Neural crest cell (in vitro differentiated cells): ENCODE measurements at places on chromosomes 6 and 20. TPM values are rescaled to one million over a fixed set of nuclear protein-coding genes. Genes with fewer than 3 reads are reported as not detected.
A peak's percentile ranks its signal among the peaks of the same experiment; 100 is the strongest.

Gene OOEP
- total RNA-seq: not detected in 2 replicates

Gene PEX3
- 12.1 and 12.6 TPM in 2 replicates for total RNA-seq

Gene EIF2S2
- 106 and 111 TPM in 2 replicates for total RNA-seq

Gene RTF2
- 70.7 and 75.3 TPM in 2 replicates for total RNA-seq

Gene GCM1
- 0.16 TPM in 1 of 2 replicates, not detected in the other for total RNA-seq

Gene SH3BGRL2
- 11.1 and 11.8 TPM in 2 replicates for total RNA-seq

Gene PRELID3B
- total RNA-seq: 45.3 and 53.6 TPM in 2 replicates

- H3K27ac ChIP-seq: no peak overlapping the region
- no peak for DNase-seq
- H3K4me1 ChIP-seq: peaks cover 20% of the 10 kb centered on the region
- H3K36me3 ChIP-seq: no peaks in the 10 kb centered on the region
- peak overlapping the region; percentile 86 for H3K4me3 ChIP-seq
These were observed 2.2 kb downstream of the INSM1 start for GRCh38 chr20:20370094-20370575.

DNA sequence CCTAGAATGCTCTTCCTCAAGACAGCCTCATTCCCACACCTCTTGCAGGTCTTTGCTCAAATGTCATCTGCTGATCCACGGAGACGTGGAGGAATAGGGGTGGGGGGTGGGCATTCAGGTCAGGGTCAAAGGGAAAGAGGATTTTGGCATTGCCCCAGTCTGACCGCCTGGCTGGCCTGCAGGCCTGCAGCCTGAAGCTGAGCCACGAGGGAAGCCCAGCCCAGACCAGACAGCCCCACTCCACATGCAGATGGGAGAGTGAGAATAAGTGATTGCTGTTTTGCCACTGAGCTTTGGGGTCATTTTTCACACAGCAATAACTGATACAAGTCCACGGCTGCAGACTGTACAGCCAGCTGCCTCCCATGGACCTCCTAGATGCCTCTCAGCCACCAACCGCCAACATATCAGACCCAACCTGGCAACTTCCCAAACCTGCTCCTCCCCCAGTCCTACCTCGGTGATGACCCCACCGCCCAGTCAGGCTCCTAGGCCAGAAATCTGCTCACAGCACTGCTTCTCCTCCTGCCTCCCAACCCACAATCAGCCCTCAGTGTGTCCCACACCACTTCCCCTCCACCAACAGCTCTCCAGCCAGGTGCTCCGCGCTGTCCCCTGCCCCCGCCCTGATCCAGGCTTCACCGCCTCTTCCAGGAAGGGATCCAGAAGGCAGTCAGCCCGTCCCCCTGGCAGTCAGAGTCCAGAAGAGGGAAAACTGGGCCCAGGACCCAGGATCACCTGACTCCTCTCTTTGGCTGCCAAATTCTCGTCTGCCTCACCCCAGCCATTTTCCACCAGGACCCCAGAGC lies 14.0 kb downstream of the KIAA1755 start:
- DNase-seq: no peak
- H3K4me1 ChIP-seq: peaks cover 14% of the 10 kb centered on the region
- H3K27me3 ChIP-seq: no peaks in the 10 kb centered on the region
- no peak overlapping the region for H3K27ac ChIP-seq

DNA sequence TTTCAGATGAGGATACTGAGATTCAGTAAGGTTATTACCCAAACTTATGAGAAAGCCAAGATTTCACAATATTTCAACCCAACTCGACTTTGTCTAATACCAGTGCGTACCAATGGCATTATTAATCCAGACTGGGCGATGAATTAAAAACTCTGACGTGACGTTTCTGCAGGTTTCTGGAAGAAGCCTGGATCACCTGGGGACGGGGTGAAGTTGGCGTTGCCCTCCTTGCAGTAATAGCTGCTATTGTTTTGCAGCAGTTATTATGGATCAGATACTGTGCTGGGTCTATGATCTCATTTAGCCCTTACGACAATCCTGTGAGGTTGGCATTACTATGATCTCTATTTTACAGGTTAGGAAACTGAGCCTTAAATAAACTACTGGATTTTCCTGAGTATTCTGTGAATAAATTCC lies 569 bp upstream of the CDC5L start:
- H3K4me1 ChIP-seq: peaks cover 38% of the 10 kb centered on the region
- H3K27me3 ChIP-seq: no peaks in the 10 kb centered on the region
- H3K4me3 ChIP-seq: peak overlapping the region; percentile 93
- DNase-seq: no peak
- H3K27ac ChIP-seq: peak overlapping the region; percentile 98

GRCh38 chr6:35739645-35740524 lies 3.1 kb downstream of the ARMC12 start:
- H3K27me3 ChIP-seq: no peaks in the 10 kb centered on the region
- peak overlapping the region; percentile 43 for H3K4me3 ChIP-seq
- no peaks in the 10 kb centered on the region for H3K36me3 ChIP-seq

- H3K27me3 ChIP-seq: no peaks in the 10 kb centered on the region
- no peaks in the 10 kb centered on the region for H3K36me3 ChIP-seq
- peaks cover 9% of the 10 kb centered on the region for H3K4me1 ChIP-seq
- H3K27ac ChIP-seq: no peak overlapping the region
- no peak for DNase-seq
These were observed 47.9 kb downstream of the FKBP1C start for GRCh38 chr6:63259153-63259552.

DNA sequence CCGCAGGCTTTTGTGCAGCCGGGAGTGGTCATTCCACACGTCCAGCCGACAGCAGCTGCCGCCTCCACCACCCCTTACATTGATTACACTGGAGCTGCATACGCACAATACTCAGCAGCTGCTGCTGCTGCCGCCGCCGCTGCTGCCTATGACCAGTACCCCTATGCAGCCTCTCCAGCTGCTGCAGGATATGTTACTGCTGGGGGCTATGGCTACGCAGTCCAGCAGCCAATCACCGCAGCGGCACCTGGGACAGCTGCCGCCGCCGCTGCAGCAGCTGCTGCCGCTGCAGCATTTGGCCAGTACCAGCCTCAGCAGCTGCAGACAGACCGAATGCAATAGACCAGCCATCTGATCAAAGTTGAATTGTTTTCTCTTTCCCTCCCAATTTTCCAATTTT lies 10.6 kb downstream of the RBM24 start:
- peaks cover 5% of the 10 kb centered on the region for H3K27me3 ChIP-seq
- H3K4me1 ChIP-seq: peaks cover 12% of the 10 kb centered on the region
- H3K36me3 ChIP-seq: peaks cover 2% of the 10 kb centered on the region
- no peak overlapping the region for H3K4me3 ChIP-seq
- no peak overlapping the region for H3K27ac ChIP-seq

- no peak overlapping the region for H3K4me3 ChIP-seq
- peaks cover 6% of the 10 kb centered on the region for H3K36me3 ChIP-seq
- no peaks in the 10 kb centered on the region for H3K4me1 ChIP-seq
- H3K27ac ChIP-seq: no peak overlapping the region
- DNase-seq: no peak
- H3K27me3 ChIP-seq: no peaks in the 10 kb centered on the region
These were observed 217.5 kb downstream of the TINAG start for GRCh38 chr6:54525731-54526130.

- no peaks in the 10 kb centered on the region for H3K27me3 ChIP-seq
- H3K4me1 ChIP-seq: no peaks in the 10 kb centered on the region
- H3K4me3 ChIP-seq: no peak overlapping the region
These were observed 23.0 kb upstream of the ECHDC1 start for GRCh38 chr6:127366282-127367022.

DNA sequence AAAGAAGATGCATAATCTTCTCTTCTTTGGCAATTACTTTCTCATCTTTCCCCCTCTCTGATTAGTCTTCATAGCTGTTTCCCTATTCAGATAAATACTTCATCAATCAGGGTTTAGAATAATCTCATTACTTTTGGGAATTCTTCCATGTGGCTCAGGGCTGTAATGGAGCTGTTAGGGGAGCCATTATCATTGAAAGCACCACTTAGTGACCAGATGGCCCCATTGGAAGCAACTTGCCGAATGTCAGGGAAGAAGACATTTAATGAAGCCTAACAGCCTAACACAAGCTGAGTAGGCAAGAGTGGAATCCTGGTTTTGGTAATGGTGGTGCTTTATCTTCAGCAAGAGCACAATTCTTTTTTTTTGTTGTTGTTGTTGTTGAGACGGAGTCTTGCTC lies 45.0 kb downstream of the TIAM2 start:
- H3K4me1 ChIP-seq: peaks cover 18% of the 10 kb centered on the region
- no peak for DNase-seq
- no peaks in the 10 kb centered on the region for H3K36me3 ChIP-seq
- no peak overlapping the region for H3K4me3 ChIP-seq
- H3K27ac ChIP-seq: no peak overlapping the region

GRCh38 chr6:52672412-52673025 lies 1.6 kb downstream of the TMEM14A start:
- no peak for DNase-seq
- H3K27me3 ChIP-seq: no peaks in the 10 kb centered on the region
- peaks cover 28% of the 10 kb centered on the region for H3K4me1 ChIP-seq

- H3K27me3 ChIP-seq: peaks cover 14% of the 10 kb centered on the region
- DNase-seq: no peak
- no peak overlapping the region for H3K27ac ChIP-seq
- H3K4me3 ChIP-seq: no peak overlapping the region
- peaks cover 2% of the 10 kb centered on the region for H3K36me3 ChIP-seq
- H3K4me1 ChIP-seq: no peaks in the 10 kb centered on the region
These were observed 24.0 kb downstream of the IL20RA start for GRCh38 chr6:137020776-137021175.

DNA sequence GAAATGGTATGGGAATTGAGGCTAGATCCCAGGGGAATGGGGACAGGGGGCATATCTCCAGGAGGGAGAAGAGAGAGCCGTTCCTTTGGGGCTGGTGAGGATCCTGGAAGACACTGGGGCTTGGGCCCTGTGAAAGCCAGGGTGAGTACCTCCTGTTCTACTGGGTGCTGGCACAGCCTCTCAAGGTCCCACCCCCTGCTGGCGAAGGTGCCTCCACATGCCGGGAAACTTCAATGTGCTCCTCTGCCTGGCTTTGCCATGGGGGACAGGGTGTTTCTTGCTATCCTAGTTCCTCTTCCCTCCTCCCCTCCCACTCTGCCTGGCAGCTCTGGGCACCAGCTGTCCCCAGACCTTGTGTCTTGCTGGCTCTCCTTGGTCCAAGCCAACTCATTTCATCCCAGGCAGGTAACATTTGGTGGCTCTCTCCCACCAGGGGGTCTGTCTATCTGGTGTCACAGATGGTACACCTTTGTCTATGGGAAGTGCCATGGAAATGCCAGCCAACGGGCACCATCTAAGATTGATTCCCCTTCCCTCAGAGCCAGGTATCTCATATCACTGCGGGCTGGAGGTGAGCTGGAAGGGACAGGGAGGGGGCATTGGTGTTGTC lies 56.8 kb downstream of the MDGA1 start:
- H3K27ac ChIP-seq: no peak overlapping the region
- no peak for DNase-seq
- no peaks in the 10 kb centered on the region for H3K36me3 ChIP-seq
- no peaks in the 10 kb centered on the region for H3K27me3 ChIP-seq

- no peak for DNase-seq
- H3K4me1 ChIP-seq: peaks cover 15% of the 10 kb centered on the region
- peaks cover 24% of the 10 kb centered on the region for H3K27me3 ChIP-seq
These were observed 42.7 kb downstream of the IRAK1BP1 start for GRCh38 chr6:78910010-78910409.

DNA sequence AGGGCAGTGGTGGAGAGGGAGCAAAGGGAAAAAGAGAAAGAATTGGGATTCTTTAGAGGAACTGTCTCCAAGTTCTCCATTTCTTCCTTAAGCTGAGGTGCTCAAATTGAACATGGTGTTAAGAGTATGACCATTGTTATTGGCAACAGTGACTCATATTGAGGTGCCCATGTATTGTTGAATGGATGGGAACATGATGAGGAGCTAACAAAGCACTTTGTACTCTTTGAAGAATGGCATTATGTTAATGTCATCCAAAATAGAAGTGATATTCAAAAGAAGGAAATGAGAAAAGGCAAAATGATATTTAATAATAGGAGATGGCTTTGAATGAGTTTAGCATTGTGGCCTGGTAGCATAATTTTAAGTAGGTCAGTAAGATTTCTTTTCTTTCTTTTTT lies 261.1 kb downstream of the QKI start:
- H3K27me3 ChIP-seq: no peaks in the 10 kb centered on the region
- H3K36me3 ChIP-seq: no peaks in the 10 kb centered on the region
- H3K27ac ChIP-seq: no peak overlapping the region
- H3K4me3 ChIP-seq: no peak overlapping the region
- peaks cover 4% of the 10 kb centered on the region for H3K4me1 ChIP-seq
- DNase-seq: no peak
